Effector CD4-positive, alpha-beta T cell (primary cell): ENCODE measurements at places on chromosomes 7 and 10.

DNA sequence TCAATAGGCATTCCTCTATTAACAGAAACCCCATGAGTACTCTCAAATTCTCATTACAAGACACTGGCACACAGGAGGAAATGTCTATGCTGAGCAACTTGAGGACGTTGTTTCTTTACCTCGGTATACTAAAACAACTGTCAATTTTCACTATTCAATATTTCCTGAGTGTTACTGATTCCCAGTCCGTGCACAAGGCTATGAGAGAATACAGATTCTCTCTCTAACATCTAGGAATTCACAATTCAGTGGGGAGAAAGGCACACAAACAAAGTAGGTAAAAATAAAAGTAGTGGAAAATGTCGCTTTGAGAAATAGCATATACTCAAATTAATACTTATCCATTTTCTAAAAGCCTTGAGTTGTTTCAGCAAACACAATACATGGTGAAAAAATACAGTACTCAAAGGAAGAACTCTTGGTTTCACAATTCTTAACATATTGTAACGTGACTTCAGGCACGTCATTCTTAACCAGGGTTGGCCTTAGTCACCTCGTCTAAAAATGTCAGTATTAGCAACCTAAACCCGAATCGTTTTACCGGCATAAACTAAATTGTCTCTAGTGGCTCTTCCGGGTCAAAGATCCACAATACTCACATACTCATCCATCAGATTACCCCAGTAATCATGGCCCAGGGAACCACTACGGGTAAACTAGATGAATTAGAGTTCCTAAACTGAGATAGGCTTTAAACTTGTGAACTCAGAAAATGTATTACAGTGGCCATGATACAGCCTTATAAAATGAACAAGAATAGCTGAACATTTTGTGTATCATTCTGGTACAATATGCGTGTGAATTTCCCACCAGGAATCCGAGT lies 1.5 kb downstream of the IPMK start:
- DNase-seq, result peak; percentile 7

DNA sequence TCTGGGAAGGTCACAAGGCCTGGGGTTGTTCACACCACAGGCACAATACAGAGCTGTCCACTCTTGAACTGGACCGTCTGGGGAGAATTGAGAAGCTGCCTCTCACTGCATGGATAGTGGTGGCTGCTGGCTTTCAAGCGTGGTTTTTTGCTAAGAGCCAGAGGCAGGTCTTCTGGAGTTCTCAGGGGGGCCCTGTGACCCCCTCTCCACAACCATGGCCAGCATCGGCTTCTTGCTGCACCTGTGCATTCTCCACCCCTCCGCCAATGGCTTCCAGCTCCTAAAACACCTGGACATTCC lies 140.3 kb downstream of the ADCY1 start:
- no peak for DNase-seq

DNA sequence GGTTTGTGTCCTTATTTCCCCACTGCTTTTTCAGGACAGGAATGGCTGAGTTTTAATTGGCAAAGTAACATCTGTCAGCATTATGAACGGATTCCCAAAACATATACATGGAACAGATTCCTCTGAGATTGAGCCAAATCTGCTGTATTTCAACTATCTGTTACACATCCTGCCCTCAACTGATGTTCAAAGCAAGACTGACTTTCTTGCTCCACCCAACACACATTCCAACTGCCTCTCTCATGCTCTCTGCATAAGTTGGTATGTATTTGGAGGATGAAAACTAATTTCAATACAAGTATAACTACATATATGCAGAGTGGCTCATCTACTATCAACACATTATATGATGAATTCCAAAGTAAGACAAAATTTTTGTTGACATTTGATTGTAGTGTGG lies 342.2 kb downstream of the GATA3 start:
- DNase-seq, result no peak

GRCh38 chr10:106741006-106741530 lies 423.4 kb downstream of the SORCS1 start:
- DNase-seq, result no peak

GRCh38 chr7:75776295-75776971 lies 4.4 kb upstream of the CCL26 start:
- no peak for DNase-seq

GRCh38 chr10:128124813-128125403 lies 1.3 kb downstream of the MKI67 start:
- DNase-seq, result no peak

DNA sequence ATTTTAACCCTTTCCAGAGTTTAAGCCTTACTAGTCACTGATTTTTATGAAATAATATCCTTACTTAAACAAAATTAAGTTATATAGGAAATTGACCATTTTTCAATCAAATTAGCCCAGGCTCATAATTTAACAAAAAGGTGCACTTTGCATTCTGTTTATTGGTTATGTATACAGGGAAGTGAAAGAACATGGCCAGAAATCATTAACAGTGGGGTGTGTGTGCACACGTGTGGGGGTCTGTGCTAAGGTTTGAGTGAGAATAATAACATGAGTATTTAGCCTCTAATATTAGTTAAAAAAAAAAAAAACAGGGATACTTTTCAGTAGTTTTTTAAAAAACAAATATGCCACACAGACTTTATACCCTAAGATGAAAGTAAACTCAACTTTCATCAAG lies 510.5 kb upstream of the PFKP start:
- no peak for DNase-seq

GRCh38 chr10:15751046-15751445 lies 31.3 kb upstream of the ITGA8 start:
- no peak for DNase-seq

GRCh38 chr10:101346177-101346576 lies 7.8 kb upstream of the BTRC start:
- no peak for DNase-seq

GRCh38 chr7:90276033-90276728 lies 31.2 kb downstream of the CFAP69 start:
- DNase-seq, result no peak

- DNase-seq, result no peak
Measured at GRCh38 chr10:34228066-34228465, 587.0 kb downstream of the PARD3 start.

DNA sequence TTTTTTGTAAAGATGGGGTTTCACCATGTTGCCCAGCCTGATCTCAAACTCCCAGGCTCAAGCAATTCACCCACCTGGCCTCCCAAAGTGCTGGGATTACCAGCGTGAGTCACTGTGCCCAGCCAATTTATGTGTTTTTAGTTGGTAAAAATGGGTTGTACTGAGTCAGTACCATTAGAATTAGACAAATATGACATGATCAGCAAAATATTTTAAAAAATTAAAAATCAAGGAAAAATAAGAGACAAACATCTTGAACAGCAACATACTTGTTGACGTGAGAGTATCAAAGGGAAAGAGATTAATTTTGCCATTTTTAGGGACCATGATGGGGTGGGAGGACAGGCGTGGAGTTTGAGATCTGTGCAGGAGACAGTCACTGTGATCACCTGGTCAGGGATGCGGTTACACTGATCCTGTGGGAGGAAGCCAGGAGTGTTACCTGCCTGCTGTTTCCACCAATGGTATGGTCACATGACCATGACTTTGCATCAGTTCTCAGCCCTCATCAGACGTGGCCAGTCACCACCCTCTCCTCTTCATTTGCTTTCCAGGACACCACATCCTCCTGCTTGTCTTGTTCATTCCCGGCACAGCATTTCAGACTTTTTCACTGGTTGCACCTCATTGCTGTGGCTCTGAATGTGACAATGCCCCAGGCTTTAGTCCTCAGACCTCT lies 29.2 kb upstream of the ENO4 start:
- no peak for DNase-seq

DNA sequence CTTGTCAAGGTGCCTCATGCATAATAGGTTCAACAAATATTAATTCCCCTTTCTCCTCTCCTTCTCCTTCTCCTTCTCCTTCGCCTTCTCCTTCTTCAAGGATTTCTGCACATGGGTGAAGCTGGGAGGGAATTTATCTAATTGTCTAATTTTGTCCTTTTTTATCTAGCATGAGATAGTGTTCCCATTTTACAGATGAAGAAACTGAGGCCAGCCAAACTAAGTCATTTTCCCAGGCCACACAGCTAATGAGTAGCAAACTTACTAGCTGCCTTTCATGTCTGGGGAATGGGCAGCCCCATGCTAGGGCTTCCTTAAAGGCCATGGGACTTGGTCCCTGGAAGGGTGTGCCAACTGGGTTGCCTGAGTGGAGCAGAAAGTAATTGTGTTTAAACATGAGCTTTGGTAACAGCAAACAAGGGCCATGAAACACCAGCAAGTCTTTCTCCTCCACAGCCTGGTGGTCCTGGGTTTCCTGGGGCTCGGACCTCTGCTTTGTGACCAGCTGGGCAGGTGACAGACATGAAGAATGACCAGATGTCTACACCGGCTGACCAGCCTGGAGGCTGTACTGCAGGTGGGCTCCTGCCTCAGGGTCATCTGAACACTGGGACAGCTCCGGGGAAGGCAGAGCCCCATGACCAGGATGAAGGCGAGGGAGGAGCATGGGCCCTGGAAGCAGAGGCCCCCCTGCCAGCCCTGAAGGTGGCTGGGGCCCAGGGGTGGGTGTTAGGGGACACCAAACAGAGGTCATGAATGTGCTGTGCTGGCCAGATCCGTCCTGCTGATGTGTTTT lies 138.0 kb downstream of the PTPN20 start:
- no peak for DNase-seq

- DNase-seq, result no peak
Measured at GRCh38 chr7:131537571-131537978, 18.9 kb downstream of the PODXL start.

- DNase-seq, result no peak
Measured at GRCh38 chr10:101616415-101617101, 28.4 kb downstream of the DPCD start.

DNA sequence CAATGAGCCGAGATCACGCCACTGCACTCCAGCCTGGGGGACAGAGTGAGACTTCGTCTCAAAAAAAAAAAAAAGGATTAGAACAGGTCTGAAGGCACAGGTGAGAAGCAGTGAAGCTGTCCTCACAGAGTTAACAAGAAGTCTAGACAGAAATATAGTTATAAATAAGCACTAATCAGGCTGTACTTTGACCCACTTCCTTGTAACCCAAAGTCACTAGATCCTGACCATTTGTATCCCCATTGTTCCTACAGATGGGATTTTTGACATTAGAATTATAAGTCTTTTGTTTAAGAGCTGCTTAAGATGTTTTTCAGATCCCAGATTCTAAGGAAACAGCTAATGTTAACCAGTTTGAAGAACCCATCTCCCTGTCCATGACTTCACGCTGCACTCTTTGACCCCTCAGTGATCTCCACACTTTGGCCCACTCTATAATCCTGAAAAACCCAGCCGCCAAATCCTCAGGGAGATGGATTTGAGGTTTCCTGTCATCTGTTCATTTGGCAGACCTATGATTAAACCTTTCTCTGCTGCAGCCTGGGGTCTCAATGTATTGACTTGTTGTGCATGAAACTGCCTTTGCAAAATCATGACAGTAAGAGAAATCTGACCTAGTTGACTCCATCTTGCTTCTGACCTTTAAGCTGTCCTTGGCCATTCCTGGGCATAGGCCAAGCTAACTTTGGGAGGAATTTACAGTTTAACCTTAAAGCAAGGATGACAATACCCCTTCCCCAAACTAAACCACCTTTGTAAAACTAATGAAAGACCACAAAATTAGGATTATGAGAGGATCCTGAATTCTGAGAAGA lies 11.4 kb downstream of the SSMEM1 start:
- no peak for DNase-seq

DNA sequence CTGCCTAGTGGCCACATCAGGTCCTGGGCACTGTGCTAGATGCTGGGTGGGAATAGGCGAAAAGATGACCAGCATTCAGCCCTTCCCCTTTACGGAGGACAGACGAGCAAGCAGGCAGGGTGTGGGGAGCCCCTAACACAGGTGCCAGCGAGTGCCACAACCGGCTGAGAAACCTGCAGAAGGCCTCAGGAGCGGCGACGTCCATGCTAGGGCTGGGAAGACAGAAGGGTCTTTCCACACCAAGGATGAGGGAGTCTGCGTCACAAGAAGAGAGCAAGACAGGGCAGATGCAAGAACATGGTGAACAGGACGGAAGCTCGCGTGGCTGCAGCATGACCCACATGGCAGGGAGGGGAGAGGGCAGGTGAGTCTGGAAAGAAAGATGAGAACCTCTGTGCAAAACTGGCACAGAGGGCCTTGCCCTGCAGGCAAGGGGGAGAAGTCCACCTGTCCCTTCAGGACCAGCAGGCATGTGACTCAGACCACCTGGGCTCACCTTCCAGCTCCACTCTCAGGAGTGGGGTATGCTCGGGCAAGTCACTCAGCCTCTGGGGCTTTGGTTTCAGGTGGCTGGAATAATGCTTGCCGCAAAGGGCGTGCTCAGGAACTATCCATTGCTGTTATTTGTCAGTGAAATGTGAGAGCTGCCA lies 36.6 kb downstream of the KCNH2 start:
- no peak for DNase-seq

GRCh38 chr7:21670496-21670895 lies 127.7 kb downstream of the DNAH11 start:
- DNase-seq, result no peak
